AG04450 (cell line): ENCODE measurements at places on chromosomes 3 and 15. TPM values are rescaled to one million over a fixed set of nuclear protein-coding genes. Genes with fewer than 3 reads are reported as not detected.

Gene ANKUB1
- polyA plus RNA-seq: not detected in 2 replicates

Gene PRR20G
- polyA plus RNA-seq: not detected in 2 replicates

Gene WDR72
- polyA plus RNA-seq: 0.02 TPM in 1 of 2 replicates, not detected in the other

Gene UQCC5
- polyA plus RNA-seq: 8.7 and 9.5 TPM in 2 replicates

Gene APBA2
- polyA plus RNA-seq: 18.9 and 27.9 TPM in 2 replicates

Gene ERICH6
- not detected in 2 replicates for polyA plus RNA-seq

Gene ADGRG7
- polyA plus RNA-seq: not detected in 2 replicates

Gene COL8A1
- 101 and 147 TPM in 2 replicates for polyA plus RNA-seq

Gene CD80
- polyA plus RNA-seq: not detected in 2 replicates

Gene DPPA2
- not detected in 2 replicates for polyA plus RNA-seq

Gene RAB5A
- 44.5 and 58.7 TPM in 2 replicates for polyA plus RNA-seq

Gene GNB4
- polyA plus RNA-seq: 71.6 and 88.5 TPM in 2 replicates

Gene RAB43
- polyA plus RNA-seq: 6.9 and 14.6 TPM in 2 replicates

Gene OXTR
- 57.2 and 58.7 TPM in 2 replicates for polyA plus RNA-seq

Gene PDIA3
- 308 and 326 TPM in 2 replicates for polyA plus RNA-seq

Gene TMEM40
- 0.41 and 0.47 TPM in 2 replicates for polyA plus RNA-seq

Gene OR5H1
- not detected in 2 replicates for polyA plus RNA-seq

Gene CLDN18
- not detected in 2 replicates for polyA plus RNA-seq

Gene FGF7
- 113 and 175 TPM in 2 replicates for polyA plus RNA-seq

Gene ACTRT3
- 2.5 and 2.9 TPM in 2 replicates for polyA plus RNA-seq

Gene SLC28A2
- polyA plus RNA-seq: not detected in 2 replicates

Gene ARMC8
- polyA plus RNA-seq: 48.2 and 61.2 TPM in 2 replicates

Gene GOLGA6L24
- polyA plus RNA-seq: not detected in 2 replicates

Gene SLC22A14
- not detected in 2 replicates for polyA plus RNA-seq

Gene GOLGA8S
- 0.02 and 0.04 TPM in 2 replicates for polyA plus RNA-seq

Gene TGM4
- polyA plus RNA-seq: 0.02 and 0.12 TPM in 2 replicates

Gene SCN11A
- 0.05 TPM in 2 replicates for polyA plus RNA-seq

Gene TMF1
- polyA plus RNA-seq: 18.1 and 21.1 TPM in 2 replicates

Gene ATP13A5
- not detected in 2 replicates for polyA plus RNA-seq

Gene NEIL1
- 1.1 and 2.0 TPM in 2 replicates for polyA plus RNA-seq

Gene MTFMT
- 11.6 and 15.3 TPM in 2 replicates for polyA plus RNA-seq

Gene SLC27A2
- 0.11 TPM in 1 of 2 replicates, not detected in the other for polyA plus RNA-seq

Gene LEKR1
- polyA plus RNA-seq: 0.17 and 0.26 TPM in 2 replicates

Gene CCDC191
- polyA plus RNA-seq: 1.7 and 2.3 TPM in 2 replicates

Gene TMED3
- 212 and 242 TPM in 2 replicates for polyA plus RNA-seq

Gene PARP3
- polyA plus RNA-seq: 7.5 and 10.4 TPM in 2 replicates

Gene LZTFL1
- 22.8 and 32.4 TPM in 2 replicates for polyA plus RNA-seq
